ENCODE measurements at places on chromosomes 5 and 9.

- DNase-seq = no peak
Observed at GRCh38 chr9:98418578-98419259, 163.3 kb upstream of the TBC1D2 start.

DNA sequence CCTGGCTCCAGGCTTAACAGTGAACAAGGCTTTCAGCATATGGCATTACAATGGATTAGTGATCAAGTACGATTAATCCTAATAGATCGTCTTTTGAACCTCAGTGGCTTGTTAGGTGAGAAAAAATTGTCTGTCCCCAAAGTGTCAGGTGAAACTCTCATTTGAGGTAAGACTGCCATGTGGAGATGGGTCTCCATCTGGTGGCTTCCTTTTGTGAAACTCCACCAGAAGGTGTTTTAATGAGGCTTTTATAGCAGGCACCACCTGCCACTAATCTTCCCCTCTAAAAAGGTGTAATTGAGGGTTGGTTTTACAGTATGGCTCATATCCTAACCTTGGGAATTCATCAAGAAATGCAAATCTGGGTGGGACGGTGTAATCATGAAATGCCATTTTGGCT is 471.1 kb upstream of the MPDZ start:
- DNase-seq = no peak

GRCh38 chr5:56152437-56152836 is 80.7 kb downstream of the ANKRD55 start:
- DNase-seq = no peak

DNA sequence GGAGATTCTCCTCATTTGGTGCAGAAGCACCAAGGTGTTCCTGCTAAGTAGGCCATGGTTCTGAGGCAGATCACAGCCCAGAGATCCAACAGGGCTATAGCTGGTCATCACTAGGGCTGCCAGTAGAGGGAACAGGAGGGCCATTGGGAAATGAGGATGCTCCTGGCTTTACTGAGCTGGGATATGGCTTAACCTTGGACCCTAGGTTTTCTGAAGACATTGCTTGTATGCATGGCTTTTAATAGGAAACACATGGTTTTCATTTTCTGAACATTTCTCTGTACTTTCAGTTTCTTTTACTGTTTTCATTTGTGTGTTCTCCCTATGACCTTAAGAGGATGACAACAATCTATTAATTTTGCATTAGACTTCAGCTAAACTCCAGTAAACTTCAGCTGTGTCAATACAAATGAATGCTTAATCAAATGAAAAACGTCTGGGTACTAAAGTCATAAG is at the start of gene IFNW1:
Gene IFNW1, minus strand, starts transcription at position 406 of the 456 bp plus-strand sequence. Its CDS starts 262 bp downstream, at position 144.
- no peak for DNase-seq

- DNase-seq = no peak
Observed at GRCh38 chr5:42596817-42597216, 159.8 kb upstream of the CCDC152 start.

All from stimulated activated CD4-positive, alpha-beta T cell treated with anti-CD3 and anti-CD28 coated beads, Interleukin-1b, Interleukin-23, amount 100 ng/mL, for 1 hour (primary cell).